ENCODE measurements at places on chromosomes 3 and 15.
A peak's percentile ranks its signal among the peaks of the same experiment; 100 is the strongest.

- no peak for DNase-seq
Measured at GRCh38 chr3:33646406-33646805, 71.6 kb downstream of the CLASP2 start.

- DNase-seq: peak; percentile 41
Measured at GRCh38 chr15:90620379-90621067, 90.8 kb downstream of the CRTC3 start.

- no peak for DNase-seq
Measured at GRCh38 chr15:84649706-84650105, 4.4 kb downstream of the WDR73 start.

DNA sequence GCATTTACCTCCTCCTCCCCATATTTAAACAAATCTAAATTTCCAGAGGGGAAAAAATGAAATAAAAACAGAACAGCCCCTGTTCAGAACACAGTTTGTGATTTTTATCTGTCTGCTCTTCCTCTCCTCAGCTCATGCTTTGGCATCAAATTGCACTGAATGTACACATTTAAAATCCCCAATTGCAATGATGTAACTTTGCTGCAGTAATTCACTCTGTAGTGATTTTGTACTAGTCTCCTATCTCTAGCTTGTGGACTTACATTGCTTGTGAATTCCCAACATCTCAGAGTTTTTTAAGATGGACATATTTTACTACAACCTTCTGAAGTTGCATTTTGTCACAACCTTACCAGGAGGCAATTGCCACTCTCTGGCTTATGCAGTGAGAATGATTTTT is 81.6 kb upstream of the ROBO2 start:
- DNase-seq: no peak

- DNase-seq: no peak
Measured at GRCh38 chr3:98592345-98592935, 971 bp downstream of the CPOX start.

GRCh38 chr3:120052677-120053076 is 41.6 kb downstream of the GSK3B start:
- DNase-seq: no peak

GRCh38 chr15:61994216-61994615 is 66.0 kb downstream of the VPS13C start:
- DNase-seq: no peak

GRCh38 chr3:53412953-53413352 is 65.6 kb upstream of the DCP1A start:
- DNase-seq: no peak

GRCh38 chr15:77179541-77179998 is 108.7 kb upstream of the TSPAN3 start:
- DNase-seq: no peak

Data from activated T-cell treated with anti-CD3 and anti-CD28 coated beads, Interleukin-2, amount 50 U/mL, for 24 hours (primary cell).